ENCODE measurements at places on chromosomes 5 and 9. TPM values are rescaled to one million over a fixed set of nuclear protein-coding genes. Genes with fewer than 3 reads are reported as not detected.

- DNase-seq, result no peak
Measured at GRCh38 chr9:19895006-19895405, 106.2 kb upstream of the SLC24A2 start.

DNA sequence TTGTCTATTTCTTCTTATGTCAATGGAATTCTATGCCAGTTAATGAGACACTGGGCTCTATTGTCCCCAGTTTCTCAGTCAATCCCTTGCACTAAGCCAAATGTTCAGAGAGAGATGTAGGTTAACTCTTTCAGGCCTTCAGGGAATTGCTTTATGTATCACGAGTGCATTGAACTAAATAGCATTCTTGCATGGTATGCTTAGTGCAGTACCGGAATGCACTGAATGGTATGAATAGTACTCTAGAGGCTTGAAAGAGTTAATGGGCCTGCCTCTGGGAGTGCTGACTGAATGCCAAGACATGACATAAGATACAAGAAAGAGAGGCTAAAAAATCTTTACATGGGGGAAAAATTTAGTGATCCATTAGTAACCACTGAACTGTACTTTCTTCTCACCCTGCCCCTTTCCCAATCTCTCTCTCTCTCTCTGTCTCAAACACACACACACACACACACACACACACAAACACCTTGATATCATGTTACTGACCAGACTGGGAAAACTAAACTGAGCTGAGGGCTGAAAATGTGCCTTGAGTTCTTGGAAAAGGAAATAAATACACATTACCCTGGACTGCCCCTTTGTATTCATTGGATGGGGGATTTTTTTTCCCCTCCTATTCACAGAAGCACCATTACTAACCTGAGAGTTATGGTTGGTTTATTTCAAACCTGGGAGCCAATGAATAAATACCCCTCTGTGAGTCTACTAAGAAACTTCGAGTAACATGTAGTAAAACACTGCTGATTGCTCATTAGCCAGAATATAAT, 35.4 kb upstream of the TMC1 start:
- no peak for DNase-seq

- DNase-seq, result no peak
Measured at GRCh38 chr9:123524866-123525265, 168.9 kb downstream of the CRB2 start.

DNA sequence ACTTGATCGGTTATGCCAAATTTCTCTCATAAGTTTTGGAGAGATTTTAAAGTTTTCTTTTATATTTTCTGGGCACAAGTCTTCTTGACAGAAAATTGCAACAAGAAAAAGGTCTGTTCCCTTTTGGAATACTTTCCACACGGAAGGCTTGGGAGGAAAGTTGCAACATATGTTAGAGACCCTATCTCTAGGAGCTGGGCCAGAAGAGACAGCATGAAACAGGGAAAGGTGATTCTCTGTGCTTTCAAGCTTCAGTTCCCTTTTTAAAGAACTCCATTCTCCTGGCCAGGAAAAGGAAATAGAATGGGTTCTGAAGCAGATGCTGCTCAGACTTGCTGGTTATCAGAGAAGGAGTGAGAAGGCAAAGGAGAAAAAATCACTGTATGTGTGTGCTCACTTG, 368.3 kb downstream of the SPATA31D1 start:
- no peak for DNase-seq

- DNase-seq, result no peak
Measured at GRCh38 chr5:134547579-134547978, 22.1 kb downstream of the JADE2 start.

DNA sequence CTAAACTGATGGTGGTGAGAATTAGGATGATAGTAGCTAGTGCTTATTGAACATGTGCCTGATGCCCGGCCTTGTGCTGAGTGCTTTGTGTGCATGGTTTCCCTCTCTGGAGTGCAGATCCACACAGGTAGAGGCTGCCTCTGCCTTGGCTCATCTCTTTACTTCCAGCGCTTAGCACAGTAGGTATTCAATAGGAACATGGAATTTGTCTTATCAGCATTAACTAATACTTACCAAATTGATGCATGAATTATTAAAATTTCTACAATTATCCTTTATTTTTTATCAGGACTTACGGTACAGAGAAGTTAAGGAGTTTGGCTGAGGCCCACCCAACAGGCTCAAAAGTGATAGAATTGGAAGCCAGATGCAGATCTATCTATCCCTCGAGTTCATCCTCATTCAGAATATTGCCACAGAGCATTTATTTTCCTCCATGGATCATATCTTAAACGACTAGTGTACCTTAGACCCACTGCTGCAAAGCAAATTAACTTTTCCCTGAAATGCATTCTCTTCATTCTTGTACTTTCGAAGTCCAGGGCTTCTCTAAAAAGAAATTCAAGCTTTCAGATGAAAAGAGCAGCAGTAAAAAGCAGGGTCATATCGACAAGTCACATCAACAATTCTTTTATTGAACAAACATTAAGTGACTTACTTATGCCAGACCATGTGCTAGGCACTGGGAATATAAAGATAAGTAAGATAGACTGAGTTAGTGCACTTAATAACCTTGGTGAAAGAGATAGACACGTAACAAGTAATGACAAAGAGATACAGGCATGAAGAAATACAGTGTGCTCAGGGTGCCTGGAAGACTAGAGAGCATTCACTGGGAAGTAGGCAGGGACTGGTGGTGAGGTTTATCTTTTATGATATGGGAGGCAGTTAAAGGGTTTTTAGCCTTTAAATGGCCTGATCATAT, 290.0 kb downstream of the ARRDC3 start:
- no peak for DNase-seq

The AGXT2 gene
- not detected for total RNA-seq

GRCh38 chr5:36305571-36306326, 4.0 kb upstream of the RANBP3L start:
- DNase-seq, result no peak

- no peak for DNase-seq
Measured at GRCh38 chr5:98499892-98500291, 273.6 kb upstream of the RGMB start.

The SOHLH1 gene
- not detected for total RNA-seq

The CTXN3 gene
- total RNA-seq, result not detected

DNA sequence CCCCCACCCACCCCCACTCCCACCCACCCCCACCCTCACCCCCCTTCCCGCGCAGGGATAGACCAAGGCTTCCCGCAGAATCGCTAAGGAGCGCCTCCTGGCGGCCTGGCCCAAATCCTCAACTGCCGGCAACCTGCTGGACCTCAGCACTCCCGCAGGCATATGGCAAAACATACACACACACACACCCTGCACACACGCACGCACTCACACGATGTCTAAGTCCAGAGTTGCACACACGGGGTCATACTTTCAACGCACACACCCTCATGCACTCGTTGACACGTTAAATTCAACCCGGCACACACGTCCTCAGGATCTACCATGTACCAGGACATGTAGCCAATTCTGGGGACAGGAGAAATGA, 1.7 kb downstream of the CPLX2 start:
- no peak for DNase-seq

DNA sequence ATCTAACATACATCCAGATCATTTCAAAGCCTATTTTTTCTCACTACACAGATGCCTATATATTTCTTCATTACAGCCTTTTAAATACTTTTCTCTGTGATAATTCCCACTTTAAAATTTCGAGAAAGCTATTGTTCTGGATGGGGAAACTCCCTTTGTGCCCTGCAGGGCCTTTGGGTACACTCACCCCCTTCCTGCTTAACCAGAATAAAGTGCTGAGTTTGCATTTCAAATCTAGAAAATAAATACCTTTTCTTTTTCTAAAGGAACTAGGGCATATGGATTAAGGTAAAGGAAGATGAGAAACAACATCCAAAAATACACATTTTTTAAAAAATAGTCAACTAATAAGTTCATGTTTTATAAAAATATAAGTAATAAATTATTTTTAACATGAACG, 323.9 kb downstream of the ADGRV1 start:
- DNase-seq, result no peak

The KIF24 gene
- total RNA-seq, result 4.8 TPM

The AQP7 gene
- total RNA-seq, result not detected

GRCh38 chr5:36135988-36136387, 15.7 kb downstream of the LMBRD2 start:
- DNase-seq, result no peak

The HRH2 gene
- 34.3 TPM for total RNA-seq

The ZNG1C gene
- total RNA-seq, result 40.3 TPM

The DNAI1 gene
- total RNA-seq, result not detected

GRCh38 chr9:98530806-98531386, 177.8 kb downstream of the GABBR2 start:
- no peak for DNase-seq

DNA sequence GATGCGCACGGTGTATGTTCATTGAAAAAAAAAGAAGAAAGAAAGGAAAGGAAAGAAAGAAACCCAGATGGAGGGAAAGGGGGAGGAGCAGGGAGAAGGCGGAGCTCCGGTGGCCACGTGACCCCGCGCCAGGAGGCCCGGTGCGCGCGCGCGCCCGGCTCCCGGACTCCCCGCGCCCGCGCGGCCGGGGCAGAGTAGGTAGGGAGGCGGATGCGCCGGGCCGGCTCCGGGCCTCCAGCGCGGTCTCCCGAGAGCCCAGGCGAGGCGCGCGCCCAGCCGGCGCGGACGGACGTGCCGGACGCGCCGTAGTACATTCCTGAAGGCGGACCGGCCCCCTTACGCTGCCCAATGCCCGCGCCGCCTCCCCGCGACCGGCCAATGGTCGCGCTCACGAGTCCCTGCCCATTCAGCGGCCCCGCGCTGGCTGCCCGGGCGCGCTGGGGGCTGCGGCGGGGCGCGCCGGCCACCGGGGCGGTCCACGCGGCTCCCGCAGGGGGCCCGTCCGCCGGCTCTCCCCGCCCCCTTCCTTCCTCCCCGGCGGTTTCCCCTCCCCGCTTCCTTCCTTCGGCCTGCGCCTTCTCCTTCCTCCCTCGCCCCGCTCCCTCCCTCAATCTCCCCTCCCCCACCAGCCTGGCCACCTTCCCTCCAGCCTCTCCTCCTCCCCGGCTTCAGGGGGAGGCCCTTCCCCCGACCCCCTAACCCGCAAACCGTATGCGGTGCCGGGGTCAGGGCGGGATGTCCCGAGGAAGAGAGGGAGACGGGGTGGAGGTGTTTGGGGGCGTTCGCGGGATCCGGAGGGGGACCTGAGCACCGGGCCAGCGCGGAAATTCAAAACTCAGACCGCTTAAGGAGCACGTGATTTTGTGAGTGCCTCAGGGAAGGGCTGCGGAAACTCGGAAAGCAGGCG, 5.8 kb downstream of the PTCH1 start:
- peak; percentile 82 for DNase-seq

Measured in activated T-helper 2 cell treated with anti-CD3 and anti-CD28 coated beads, Interferon-gamma antibody, Interleukin-2, Interleukin-4, amounts not matched to agents 10 μg/mL and 5 μg/mL and 100 μg/mL, durations not matched to agents 14 hours and 24 hours and 36 hours (primary cell).